Kidney (tissue), 22 donors: ENCODE measurements at places on chromosomes 1 and 21. TPM values are rescaled to one million over a fixed set of nuclear protein-coding genes. Genes with fewer than 3 reads are reported as not detected.

ATP5PO gene
- 165 TPM for total RNA-seq

ADAMTS5 gene
- 10.6 TPM for total RNA-seq

EPHA2 gene
- total RNA-seq: 34.2 TPM

CAMSAP2 gene
- total RNA-seq: 30.3 TPM

AADACL3 gene
- total RNA-seq: not detected

MAN1C1 gene
- 31.7 TPM for total RNA-seq

SFN gene
- 44.7 TPM for total RNA-seq

KCNJ15 gene
- total RNA-seq: 142 TPM

GPR25 gene
- total RNA-seq: 0.19 TPM
